Stimulated activated CD8-positive, alpha-beta memory T cell treated with anti-CD3 and anti-CD28 coated beads, Interleukin-2, amount 100 ng/mL, for 48 hours (primary cell): ENCODE measurements at places on chromosomes 11 and 22.

GRCh38 chr22:50673231-50674129 lies 857 bp downstream of the SHANK3 start:
- DNase-seq, result no peak

DNA sequence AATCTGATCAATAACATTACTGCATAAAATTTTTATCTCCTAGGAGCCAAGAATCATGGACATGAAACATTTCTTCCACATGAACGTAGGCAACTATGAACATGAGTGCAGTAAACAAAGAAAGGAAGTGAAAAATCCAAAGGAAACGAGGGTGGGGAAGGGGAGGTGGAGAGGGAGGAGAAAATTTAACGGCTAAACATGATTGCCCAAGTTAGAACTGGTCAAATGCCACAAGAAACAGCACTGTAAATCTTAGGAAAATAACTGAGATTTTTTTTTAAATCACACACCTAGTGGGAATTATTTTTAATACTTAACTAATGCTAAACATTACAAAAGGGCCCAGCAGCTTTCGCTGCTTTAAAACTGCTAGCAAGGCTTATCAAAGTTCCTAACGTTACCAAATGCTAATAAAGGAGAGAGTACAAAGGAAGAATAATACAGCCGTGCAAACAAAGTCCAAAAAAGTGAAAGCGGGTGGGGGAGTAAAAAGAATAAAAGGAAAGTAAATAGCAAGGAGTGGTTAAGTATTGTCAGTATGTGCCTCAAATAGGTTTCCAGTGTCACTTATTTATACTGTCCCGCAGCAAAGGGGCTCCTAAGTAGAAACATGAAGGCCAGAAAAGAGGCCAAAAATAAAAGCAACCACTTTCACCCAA lies 13.7 kb downstream of the NARS2 start:
- DNase-seq, result no peak

- no peak for DNase-seq
Measured at GRCh38 chr22:47797342-47797945, 1035.0 kb downstream of the TBC1D22A start.

DNA sequence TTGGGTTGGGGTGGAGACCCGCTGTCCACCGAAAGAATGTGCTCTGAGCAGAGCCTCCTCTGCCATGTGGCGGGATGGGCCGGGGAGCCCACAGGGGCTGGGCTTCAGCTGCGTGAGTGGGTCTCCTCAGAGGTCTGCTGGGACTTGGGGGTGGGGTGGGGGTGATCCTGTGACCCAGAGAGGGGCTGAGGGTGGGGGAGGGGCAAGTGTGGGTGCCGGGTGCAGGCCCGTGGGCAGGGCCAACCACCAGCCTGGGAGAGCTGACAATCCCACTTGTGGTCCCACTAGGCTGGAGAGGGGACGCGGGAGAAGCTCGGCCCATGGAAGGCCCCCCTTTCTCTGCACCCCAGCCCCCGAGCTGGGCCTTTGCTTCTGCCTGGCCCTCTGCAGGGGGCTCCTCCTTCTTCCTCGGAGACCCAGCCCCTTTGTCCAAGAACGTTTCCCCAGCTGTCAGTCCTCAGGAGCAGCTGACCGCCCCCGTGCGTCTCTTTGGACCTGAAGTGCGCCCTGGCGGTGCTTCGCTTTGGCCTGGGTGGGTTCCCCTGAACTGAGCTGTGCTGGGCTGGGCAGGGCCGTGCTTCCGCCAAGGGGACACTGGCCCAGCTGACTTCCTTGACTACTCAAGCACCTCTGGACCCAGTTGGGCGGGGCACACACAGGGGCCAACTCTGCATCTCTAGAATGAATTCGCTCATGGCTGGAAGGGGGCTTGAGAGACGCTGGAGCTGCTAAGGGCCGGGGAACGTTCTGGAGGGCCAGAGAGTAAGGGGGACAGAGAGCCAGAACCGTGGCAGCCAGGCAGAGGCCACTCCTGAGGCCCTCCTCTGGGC lies 30.2 kb downstream of the OSBPL5 start:
- DNase-seq, result no peak
